Activated CD4-positive, CD25-positive, alpha-beta regulatory T cell treated with anti-CD3 and anti-CD28 coated beads, Interleukin-2, amount 50 U/mL, for 24 hours (primary cell): ENCODE measurements at places on chromosomes 12 and 14.

GRCh38 chr12:107684029-107684795 is 1.4 kb upstream of the PWP1 start:
- no peak for ATAC-seq

GRCh38 chr12:126424696-126425095 is 1359.5 kb downstream of the AACS start:
- ATAC-seq, result no peak

DNA sequence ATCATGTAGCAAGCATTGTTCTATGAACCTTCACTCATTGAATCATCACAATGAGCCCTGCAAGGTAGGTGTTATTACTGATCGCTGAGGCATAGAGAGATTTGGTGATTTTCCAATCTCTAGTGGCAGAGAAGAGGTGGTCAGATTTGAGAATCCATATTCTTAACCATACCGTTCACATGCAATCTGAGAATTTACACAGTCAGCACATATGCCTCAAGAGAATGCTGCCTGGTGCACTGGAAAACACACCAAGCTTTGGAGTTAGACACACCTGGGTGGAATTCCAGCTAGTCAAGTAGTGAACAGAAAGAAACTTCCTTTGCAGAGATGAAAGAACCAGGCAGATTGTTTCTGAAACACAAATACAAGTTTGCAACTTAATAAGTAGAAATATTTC is 94.1 kb downstream of the LGR5 start:
- no peak for ATAC-seq

DNA sequence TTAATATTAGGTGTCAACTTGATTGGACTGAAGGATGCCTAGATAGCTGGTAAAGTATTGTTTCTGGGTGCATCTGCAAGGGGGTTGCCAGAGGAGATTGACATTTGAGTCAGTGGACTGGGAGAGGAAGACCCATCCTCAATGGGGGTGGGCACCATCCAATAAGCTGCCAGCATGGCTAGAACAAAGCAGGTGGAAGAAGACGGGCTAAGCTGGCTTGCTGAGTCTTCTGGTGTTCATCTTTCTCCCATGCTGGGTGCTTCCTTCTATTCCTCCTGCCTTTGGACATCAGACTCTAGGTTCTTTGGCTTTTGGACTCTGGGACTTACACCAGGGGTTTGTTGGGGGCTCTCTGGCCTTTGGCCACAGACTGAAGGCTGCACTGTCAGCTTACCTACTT is 87.4 kb downstream of the SLC38A1 start:
- no peak for ATAC-seq

DNA sequence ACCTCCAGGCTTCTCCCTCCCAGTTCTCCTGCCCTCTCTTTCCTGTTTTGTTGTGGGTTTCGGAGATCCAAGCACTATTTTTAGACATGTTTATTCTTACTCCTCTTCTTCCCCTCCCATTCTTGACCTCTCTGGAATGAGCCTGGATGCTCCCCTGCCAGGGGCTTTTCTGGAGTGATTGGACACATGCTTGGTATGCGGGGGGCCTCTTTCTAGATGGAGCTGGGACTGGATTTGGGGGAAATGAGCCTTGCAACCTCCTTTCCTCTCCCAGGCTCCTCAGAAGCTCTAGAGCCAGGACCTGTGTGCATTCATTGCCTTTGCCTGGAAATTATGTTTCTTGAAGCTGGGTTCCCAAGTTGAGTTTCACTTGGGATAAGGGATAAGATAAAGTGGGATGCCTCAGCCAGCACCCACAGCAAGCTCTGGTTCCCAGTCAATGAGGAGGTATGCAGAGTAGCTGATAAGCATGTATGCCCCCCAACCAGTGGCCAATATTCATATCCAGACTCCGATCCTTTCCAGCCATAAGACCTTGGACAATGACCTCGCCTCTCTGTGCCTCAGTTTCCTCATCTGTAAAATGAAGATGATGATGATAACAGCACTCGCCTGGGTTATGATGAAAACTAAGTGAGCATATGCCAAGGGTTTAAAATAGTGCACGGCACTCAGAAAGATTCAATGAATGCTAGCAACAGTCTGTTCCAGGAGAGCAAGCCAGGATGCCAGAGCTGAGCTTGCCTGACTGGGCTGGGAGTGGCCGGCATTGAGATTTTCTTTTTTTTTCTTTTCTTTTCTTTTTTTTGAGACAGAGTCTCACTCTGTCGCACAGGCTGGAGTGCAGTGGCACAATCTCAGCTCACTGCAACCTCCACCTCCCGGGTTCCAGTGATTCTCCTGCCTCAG is 97.8 kb downstream of the SCARB1 start:
- no peak for ATAC-seq

DNA sequence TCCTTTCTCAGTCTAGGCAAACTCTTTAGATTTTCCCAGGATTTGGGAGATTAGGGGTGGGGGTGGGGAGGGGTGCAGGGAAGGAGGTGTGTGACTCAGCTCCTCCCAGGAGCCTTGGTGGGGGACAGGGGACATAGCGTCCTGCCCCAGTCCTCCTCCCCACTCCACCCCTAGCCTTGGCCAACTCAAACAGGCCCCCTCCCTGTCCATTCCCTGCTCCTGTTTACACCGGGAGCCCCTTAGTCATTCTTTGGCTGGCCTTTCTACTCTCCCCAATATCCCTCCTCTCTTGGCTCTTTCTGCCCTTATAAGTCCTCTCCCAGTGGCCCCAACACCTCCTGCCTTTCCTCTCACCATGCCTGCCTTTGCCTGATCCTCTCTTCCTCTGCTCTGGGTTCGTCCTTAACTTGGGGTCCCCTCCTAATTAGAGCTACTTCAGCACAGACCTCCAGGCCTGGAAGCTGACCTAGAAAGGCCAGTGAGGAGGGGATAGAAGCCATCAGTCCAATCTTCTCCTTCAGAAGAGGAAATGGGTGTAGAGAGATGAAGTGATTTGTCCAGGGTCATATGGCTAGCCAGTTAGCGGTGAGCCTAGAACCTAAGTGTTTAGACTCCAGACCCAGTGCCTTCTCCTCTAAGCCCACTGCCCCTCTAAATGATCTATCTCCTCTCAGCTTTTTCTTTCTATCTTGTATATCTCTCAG is 2.3 kb upstream of the ITGA5 start:
- ATAC-seq, result no peak

DNA sequence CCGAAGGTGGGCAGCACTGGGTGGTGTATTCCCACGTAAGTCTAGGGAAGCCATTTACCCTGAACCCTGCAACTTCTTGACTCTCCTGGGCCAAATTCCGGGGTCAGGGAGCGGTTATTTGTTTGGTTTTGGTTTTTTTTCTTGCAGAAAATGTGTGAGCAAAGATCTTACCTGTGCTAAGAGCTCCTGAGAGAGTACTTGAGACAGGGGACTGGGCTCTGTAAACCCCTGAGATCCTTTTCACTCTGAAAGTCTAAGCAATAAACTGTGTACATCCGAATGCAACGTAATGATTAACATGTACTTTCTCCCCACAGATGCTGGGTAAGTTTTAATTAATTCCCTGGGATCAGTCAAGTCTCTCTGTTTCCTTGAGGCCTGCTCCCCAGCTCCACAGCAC is 21.5 kb downstream of the OR10P1 start:
- no peak for ATAC-seq

- no peak for ATAC-seq
These were observed 701.1 kb downstream of the NOVA1 start for GRCh38 chr14:25896777-25897176.

- ATAC-seq, result peak; percentile 83
These were observed 208.5 kb downstream of the CHST11 start for GRCh38 chr12:104665296-104665695.

DNA sequence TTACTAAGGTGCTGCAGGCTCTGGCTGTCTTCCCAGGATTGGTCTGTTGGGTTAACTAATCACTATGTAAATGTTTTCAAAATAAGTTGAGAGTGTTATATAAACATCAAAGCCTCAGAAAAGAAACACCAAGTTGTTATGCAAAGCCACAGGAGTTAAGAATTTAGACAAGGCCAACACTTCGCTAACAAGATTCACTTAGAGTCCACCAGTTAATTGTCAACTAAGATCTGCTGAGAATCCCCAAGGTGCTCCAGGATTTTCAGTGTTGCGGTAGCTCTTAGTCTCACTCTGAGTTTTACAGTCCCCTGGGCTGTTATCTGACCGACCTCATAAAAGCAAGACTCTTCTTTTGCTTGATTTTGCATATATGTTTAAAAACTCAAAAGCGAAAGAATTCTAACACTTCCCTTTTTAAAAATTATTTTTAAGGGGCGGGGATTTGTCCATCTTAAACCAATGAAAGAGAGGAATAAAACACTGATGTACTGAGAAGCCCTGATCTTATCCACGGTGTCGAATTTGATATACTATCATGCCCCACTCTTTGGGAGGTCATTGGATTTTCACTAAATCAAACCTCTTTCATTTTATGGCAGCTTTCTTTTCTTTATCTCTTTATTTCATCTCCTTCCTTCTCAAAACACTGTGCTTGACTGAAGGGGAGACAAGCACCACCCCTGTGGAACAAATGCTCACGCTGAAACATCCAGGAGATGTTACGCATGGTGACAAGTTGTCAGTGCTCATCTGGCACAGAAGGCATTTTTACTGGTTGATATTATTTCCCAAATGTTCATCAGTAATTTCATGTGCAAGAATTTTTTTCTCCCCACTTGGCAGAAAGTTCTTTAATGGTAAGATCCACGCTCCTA is 7.0 kb downstream of the NIN start:
- ATAC-seq, result peak; percentile 12

DNA sequence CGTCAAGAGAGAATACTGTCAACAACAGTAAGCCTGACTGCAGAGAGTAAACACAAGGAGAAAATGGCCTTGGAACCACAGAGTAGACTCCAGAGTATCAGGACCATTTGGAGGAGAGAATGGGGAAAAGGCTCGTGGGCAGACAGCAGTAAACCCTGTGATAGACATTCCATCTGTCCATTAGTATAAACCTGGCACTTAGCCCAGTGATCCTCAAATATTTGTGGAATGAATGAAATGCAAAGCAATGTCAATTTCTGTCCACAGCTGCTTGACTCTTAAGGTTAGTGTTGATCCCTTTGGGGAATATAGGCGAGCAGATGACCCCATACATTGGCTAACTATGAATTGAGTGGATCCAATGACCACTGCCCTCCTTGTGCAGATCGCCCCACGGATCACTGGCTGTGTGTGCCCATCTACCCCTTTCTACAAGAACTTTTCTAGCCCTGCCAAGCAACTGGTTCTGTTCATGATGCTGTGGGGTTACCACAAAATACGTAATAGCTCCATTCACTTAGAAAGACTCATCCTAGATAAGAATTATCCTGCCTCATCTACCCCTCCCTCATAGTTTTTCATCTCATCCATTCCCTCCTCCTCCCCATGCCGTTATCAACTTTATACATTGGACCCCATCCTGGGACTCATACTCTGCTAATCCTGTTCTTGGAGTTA is 846.8 kb downstream of the NRXN3 start:
- no peak for ATAC-seq

GRCh38 chr14:86739761-86740160 is 1209.8 kb downstream of the FLRT2 start:
- no peak for ATAC-seq

GRCh38 chr14:89194376-89194775 is 222.7 kb downstream of the FOXN3 start:
- no peak for ATAC-seq

- ATAC-seq, result no peak
These were observed 1131.0 kb downstream of the BCL11B start for GRCh38 chr14:98140862-98141530.

- no peak for ATAC-seq
These were observed 6.2 kb upstream of the TCP11L2 start for GRCh38 chr12:106296179-106296877.

- no peak for ATAC-seq
These were observed 7.7 kb upstream of the LTBP2 start for GRCh38 chr14:74619672-74620131.

GRCh38 chr14:91388551-91388975 is 29.1 kb downstream of the CCDC88C start:
- ATAC-seq, result peak; percentile 95

GRCh38 chr12:117228239-117228638 is 38.0 kb upstream of the FBXO21 start:
- no peak for ATAC-seq
